CD4-positive, alpha-beta T cell treated with Interleukin-21 for 1 hour (primary cell): ENCODE measurements at places on chromosomes 2 and 18.

- DNase-seq = no peak
Measured at GRCh38 chr2:26733413-26733812, 30.7 kb upstream of the SLC35F6 start.

DNA sequence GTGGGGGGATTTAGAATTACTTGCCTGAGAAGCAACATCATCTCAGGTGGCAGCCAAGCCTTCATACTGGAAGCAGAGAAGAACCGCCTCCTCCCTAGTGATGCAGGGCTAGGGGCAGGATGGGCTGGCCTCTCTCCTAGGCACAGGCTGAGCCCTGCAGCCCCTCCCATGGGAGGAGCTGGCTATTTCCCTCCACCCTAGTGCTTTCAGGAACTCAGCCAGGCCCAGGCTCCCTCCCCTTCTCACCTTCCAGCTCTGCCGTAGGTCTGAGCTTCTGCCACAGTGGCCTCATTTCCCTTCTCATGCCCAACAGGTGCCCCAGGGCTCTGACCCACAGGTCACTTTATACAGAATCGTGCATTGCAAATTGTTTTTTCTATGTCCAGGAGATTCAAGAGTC is 31.0 kb downstream of the CENPA start:
- DNase-seq = no peak

GRCh38 chr2:226835420-226835795 is 446 bp upstream of the RHBDD1 start:
- no peak for DNase-seq

DNA sequence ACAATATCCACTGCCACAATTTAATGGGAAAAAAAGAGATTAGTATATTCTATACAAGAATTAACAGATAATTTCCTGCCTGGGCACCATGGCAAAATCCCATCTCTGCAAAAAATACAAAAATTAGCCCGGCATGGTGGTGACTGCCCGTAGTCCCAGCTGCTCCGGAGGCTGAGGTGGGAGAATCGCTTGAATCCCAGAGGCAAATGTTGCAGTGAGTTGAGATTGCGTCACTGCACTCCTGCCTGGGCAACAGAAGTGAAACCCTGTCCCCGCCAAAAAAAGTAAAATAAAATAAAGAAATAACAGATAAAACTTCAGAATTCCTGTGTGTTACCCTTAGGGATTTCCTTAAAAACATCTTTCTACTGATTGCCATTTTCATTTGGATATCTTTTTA is 1194.8 kb upstream of the PIK3C3 start:
- no peak for DNase-seq

GRCh38 chr2:19046986-19047780 is 311.2 kb downstream of the OSR1 start:
- no peak for DNase-seq

DNA sequence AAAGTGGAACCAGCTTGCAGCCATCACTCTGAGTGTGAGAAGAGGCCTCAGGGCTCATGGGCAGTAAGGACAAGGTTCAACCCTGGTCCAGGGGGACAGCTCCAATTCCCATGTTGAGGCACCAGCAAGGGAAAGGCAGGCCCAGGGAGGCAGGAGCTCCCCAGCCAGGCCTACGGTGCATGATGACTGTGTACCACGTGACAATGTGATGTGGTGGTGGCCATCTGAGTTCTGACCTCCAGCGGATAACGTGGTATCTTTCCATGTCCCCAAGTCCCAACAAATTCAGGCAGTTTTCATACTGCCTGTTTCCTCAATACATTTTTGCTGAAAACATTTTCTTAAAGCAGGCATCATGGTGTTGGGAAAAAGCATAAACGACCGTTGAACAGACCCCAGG is 36.1 kb upstream of the COL6A3 start:
- no peak for DNase-seq

- DNase-seq = no peak
Measured at GRCh38 chr2:124566518-124566970, 541.5 kb downstream of the CNTNAP5 start.

DNA sequence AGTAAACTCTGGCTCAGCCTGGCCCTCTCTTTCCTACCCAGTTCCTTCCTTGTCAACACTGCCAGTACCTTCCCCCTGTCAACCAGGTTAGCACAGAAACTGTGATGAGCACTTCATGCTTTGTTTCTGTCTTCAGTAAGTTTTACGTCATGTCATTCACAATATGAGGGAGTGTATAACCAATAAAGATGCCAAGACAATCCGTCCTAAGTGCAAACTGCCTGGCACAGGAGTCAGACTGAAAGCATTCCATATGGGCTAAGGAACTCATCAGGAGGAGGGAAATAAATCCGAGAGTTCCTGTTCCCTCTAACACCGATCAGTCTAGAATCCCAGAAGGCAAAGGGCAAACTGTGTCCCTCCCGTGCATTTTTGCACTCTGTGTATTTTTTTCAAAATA is 507.2 kb downstream of the CMPK2 start:
- no peak for DNase-seq

DNA sequence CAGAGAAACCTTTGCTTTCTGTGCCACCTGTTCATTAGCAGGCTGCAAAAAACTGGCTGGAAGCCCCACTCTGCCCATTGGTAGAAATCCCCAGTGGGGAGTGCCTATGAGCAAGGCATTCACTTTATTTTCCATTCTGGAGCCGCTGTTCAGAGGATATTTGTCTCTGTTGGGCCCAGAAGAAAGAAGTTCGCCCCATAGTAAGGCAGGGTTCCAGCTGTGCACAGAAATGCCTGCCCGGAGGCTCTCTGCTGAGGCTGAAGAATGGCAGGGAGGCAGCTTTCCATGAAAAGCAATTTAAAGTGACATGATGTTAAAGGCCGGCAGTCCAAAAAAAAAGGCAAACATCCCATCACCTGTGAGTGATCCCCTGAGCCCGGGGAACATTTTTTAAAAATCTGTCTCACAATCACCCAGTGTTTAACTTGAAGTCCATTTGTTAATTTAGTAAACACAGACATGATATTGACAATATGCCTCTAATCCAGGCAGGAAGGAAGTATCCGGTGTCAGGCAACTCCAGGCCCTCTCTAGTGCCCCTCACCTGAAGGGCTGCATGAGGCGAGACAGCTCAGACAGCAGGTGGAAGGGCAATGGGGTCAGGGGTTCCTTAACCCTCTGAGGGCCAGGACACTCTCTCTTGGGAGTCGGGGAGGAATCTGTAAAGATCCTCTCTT is 265.1 kb upstream of the SIX2 start:
- no peak for DNase-seq

GRCh38 chr18:59377613-59378337 is 18.7 kb upstream of the LMAN1 start:
- no peak for DNase-seq

GRCh38 chr2:182666674-182667314 is 49.3 kb upstream of the DNAJC10 start:
- DNase-seq = peak; percentile 50

GRCh38 chr18:42977982-42978637 is 137.4 kb downstream of the RIT2 start:
- DNase-seq = no peak

DNA sequence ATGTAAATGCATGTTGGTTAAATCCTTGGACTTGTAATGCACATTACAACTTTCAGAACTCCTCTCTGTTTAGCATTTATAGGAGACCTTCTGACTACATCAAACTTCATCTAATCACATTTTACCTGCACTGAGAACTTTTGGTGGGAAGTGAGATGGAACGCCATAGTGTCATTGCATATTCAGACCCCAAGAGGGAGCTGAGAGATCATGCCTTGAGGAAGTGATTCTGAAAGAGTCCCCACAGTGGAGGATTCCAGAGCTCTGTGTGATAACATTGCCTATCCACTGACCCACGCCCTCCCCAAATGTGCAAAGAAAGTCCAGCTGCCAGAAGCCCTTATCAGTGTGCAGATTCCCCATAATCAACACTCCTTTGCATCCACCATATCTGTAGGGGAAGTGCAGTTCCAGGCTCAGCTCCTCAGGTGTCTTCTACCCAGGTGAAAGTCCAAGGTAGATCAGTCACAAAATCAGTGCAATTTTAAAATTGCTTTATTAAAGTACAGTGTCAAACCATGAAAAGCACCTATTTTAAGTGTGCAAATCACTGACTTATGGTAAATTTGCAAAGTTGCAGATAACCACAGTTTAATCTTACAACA is 212.4 kb downstream of the RPIA start:
- peak; percentile 14 for DNase-seq

- DNase-seq = no peak
Measured at GRCh38 chr2:206231669-206232286, 42.7 kb upstream of the ZDBF2 start.

- DNase-seq = no peak
Measured at GRCh38 chr2:65353046-65353445, 79.4 kb downstream of the SPRED2 start.

GRCh38 chr2:604385-604784 is 72.8 kb downstream of the TMEM18 start:
- no peak for DNase-seq

DNA sequence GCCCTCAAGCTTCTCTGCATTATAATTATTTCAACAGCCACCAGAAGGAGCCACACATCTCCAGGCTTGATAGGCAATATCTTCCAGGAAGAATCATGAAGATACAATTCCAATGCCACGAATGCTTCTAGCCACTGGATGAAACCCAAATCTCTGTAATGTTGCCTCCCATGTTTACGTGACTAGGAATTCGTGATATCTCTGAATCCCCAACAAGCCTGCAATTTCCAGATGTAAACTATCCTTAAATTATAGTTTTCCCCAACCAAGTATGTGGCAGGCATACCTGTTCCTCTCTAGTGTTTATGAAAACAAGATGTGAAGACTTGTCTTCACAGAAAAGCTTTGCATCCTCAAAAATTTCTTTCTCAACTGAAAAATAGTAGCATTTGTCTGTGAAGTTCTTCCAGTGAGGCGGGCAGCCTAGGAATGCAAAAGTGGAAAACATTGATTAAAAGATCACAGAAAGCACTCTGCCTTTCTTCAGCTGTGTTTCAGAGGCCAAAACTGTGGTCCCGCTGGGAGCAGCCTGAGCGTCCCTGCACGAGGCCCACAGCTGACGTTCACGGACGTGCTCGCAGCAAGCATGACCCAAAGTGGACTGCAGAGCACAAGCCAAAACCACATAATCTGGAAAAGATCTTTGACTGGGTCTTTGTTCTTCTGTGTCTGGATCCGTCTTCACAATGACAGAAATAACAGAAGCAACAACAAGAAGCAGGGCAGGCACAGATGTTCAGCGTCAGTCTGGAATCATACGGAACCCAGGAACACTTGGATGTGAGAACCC is 65.1 kb upstream of the THOC1 start:
- no peak for DNase-seq

- DNase-seq = no peak
Measured at GRCh38 chr18:21053127-21053526, 58.5 kb downstream of the ROCK1 start.

GRCh38 chr2:76579911-76580310 is 869.2 kb upstream of the GCFC2 start:
- no peak for DNase-seq

DNA sequence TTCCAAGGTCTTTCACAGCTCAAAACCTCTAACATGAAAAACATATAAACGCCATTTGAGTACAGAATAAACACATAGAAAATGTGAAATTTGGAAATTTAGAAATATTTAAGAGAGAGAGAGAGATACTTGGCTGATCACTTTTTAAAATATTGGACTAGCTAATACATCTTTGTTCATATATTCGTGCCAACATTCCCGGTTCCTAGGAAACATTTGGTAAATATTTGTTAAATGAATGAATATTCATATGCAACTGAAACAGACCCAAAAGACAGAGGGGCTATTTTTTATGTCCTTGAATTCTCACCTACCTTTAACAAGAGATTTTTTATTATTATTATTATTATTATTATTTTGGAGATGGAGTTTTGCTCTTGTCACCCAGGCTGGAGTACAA is 8.3 kb upstream of the COLEC12 start:
- DNase-seq = no peak

DNA sequence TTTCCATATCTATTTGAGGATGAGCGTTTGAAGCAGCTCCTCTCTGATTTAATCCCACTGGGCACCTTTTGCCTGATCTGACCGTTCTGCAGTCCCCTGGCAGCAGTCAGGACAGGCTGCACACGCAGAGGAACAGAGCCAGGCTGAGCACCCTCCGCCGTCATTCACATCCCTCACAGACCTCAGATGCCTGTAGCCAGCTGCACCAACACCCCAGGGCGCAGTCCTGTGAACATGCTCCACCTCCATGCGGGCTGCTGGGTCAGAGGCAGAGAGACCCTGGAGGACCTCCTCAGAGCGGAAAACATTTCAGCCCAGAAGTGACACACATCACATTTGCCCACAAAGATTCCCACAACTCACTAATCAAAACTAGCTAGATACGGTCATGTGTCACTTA is 146.1 kb downstream of the SEPTIN10 start:
- DNase-seq = no peak

DNA sequence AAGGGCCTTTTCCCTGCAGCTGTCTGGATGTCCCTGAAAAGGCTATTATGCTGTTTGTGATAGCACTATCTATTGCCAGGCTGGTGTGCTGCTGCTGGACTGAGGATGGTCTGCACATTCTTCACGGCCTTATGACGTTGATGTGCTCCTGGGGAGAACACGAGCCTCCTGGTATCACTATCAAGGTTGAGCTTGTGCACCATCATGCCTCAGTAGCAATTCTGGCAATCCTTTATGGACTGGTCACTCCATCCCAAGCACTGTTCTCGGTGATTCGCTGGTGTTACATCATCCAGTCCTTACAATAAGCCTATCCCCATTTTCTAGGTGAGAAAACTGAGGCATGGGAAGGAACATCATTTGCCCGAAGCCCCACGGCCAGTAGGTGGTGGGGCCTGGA is 18.2 kb upstream of the CCBE1 start:
- DNase-seq = no peak

DNA sequence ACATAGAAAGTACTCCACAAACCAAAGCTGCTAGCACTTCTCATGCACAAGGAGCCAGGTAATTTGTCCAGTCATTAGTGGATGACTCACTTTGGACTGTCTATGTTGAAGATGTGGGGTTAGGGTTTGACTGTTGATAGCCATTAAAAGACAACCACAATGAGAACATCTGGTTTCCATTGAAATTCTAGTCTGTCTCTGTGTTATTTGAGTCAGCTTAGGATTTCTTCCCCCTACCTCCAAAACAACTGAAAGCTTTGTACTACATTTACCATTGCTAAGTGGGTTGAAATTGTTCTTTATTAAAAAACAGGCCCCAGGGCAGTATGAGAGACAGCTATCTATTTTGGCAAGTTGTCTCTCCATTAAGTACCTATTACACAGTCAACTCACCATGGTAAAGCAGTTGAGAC is 50.2 kb upstream of the ANKRD44 start:
- no peak for DNase-seq
